H9 (cell line): ENCODE measurements at places on chromosomes 7 and 10. TPM values are rescaled to one million over a fixed set of nuclear protein-coding genes. Genes with fewer than 3 reads are reported as not detected.

DNA sequence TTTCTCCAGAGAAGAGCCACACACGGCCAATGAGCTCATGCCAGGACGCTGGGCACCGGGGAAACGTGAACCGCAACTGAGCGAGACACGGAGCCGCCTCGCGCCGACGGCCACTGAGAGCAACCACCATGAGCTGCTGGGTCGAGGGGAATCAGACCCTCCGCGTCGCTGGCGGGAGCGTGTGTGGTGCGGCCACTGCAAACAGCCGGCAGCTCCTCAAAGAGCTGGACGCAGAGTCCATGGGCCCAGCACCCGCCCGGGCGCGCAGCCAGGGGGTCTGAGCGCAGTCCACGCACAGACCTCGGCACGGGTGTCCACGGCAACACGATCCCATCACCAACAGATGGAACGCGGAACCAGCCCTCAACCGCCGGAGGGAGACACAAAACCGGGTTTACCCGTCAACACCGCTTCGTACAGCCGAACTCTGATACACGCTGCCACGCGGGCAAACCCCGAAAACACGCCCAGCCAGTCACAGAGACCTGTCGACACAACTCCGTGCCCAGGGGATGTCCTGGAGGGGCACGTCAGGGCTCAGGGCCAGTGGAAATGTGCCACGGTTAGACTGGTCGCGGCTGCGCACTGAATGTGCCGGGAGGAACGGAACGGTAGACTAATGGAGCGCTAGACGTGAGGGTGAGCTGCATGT, 147.1 kb downstream of the ELFN1 start:
- H3K36me3 ChIP-seq, result no peaks in the 10 kb centered on the region
- H3K27ac ChIP-seq, result no peak overlapping the region
- DNase-seq, result no peak
- no peak overlapping the region for H3K4me3 ChIP-seq

DNA sequence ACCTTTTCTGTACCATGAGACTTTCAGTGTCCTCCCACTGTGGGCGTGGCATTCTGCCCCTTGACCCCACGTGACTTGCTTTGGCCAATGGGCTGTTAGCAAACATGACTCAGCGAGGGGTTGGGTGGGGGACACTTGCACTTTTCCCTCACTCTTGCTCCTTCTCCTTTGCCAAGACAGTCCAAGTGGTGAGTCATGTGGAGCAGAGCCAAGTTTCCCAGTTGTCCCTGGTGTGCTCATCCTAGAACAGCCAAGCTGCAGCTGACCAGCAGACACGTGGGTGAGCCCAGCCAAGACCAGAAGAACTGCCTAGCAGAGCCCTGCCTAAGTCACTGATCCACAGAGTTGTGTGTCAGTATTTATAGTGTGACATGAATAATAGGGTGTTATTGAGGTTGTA, 82.8 kb upstream of the CPXM2 start:
- H3K4me3 ChIP-seq, result peak overlapping the region; percentile 21; the same call in 1 of the 3 replicates
- H3K36me3 ChIP-seq, result peaks cover 6% of the 10 kb centered on the region; the same call in 1 of the 2 replicates
- H3K27ac ChIP-seq, result no peak overlapping the region
- no peak for DNase-seq
- peaks cover 16% of the 10 kb centered on the region; the same call in 1 of the 2 replicates for H3K27me3 ChIP-seq

GRCh38 chr7:43604251-43604650, 21.3 kb downstream of the STK17A start:
- no peak overlapping the region for H3K4me3 ChIP-seq
- no peak for DNase-seq
- H3K27me3 ChIP-seq, result no peaks in the 10 kb centered on the region; the same call in 1 of the 2 replicates
- H3K4me1 ChIP-seq, result peaks cover 4% of the 10 kb centered on the region; the same call in 1 of the 2 replicates

DNA sequence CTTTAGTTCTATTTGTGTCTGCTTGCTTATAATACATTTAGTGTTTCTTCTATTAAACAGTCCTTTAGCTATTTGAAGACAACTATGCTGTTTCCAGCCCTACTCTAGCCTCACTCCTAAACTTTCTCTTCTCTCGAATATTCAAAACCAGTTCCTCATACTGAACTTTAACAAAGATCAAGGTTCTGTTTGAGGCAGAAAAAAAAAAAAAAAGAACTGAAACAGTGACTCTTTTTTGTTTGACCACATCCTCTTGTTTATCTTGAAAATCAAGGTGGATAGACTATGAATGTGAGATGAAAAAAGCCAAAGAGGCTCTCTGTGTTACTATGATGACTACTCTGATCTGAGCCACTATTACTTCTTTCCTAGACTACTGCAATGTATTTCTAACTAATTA, 154.3 kb downstream of the ZNF365 start:
- H3K4me1 ChIP-seq, result no peaks in the 10 kb centered on the region
- no peak overlapping the region for H3K4me3 ChIP-seq

- H3K4me1 ChIP-seq, result 0 out of 2 replicates have a peak, but pooled peaks cover 4% of the 10 kb centered on the region
- H3K27ac ChIP-seq, result no peak overlapping the region
- DNase-seq, result no peak
- H3K4me3 ChIP-seq, result no peak overlapping the region
- no peaks in the 10 kb centered on the region for H3K27me3 ChIP-seq
Observed at GRCh38 chr7:155303897-155304296, 6.2 kb downstream of the INSIG1 start.

Gene SPAM1
- total RNA-seq, result not detected in 2 replicates
